Smooth muscle cell of bladder (primary cell): ENCODE measurements at places on chromosomes 12 and 14. TPM values are rescaled to one million over a fixed set of nuclear protein-coding genes. Genes with fewer than 3 reads are reported as not detected.

Gene KRT2
- not detected in 2 replicates for total RNA-seq

Gene DPPA3
- not detected in 2 replicates for total RNA-seq

Gene SYNDIG1L
- total RNA-seq, result not detected in 2 replicates

Gene HEBP1
- 12.5 and 18.4 TPM in 2 replicates for total RNA-seq

Gene OTOGL
- total RNA-seq, result 0.09 and 0.14 TPM in 2 replicates

Gene BIN2
- total RNA-seq, result not detected in 2 replicates

Gene KCNK13
- total RNA-seq, result 0.09 TPM in 1 of 2 replicates, not detected in the other

Gene OAS3
- total RNA-seq, result 1.0 and 1.6 TPM in 2 replicates

Gene MDM1
- 9.7 and 10.2 TPM in 2 replicates for total RNA-seq

Gene PLEK2
- total RNA-seq, result 3.0 and 3.7 TPM in 2 replicates

Gene MEG3
- 145 and 252 TPM in 2 replicates for total RNA-seq

Gene TBX3
- total RNA-seq, result 14.5 and 22.0 TPM in 2 replicates

Gene KDM5A
- total RNA-seq, result 49.4 and 62.1 TPM in 2 replicates

Gene L3HYPDH
- total RNA-seq, result 46.6 and 49.1 TPM in 2 replicates

Gene SLC39A2
- total RNA-seq, result under 0.01 and 0.09 TPM in 2 replicates

Gene DHH
- total RNA-seq, result under 0.01 and 0.09 TPM in 2 replicates

Gene RIC8B
- 8.8 and 11.9 TPM in 2 replicates for total RNA-seq

Gene B3GNT4
- under 0.01 and 0.09 TPM in 2 replicates for total RNA-seq

Gene FAM222A
- under 0.01 and 0.09 TPM in 2 replicates for total RNA-seq

Gene PTPRQ
- total RNA-seq, result 1.8 and 2.8 TPM in 2 replicates

Gene PLA2G1B
- total RNA-seq, result not detected in 2 replicates

Gene TEX22
- 0.37 and 0.43 TPM in 2 replicates for total RNA-seq

Gene ATF7IP
- total RNA-seq, result 12.9 and 15.8 TPM in 2 replicates

Gene POLE2
- total RNA-seq, result 2.4 TPM in 2 replicates

Gene TMEM63C
- 0.65 and 0.71 TPM in 2 replicates for total RNA-seq

Gene DLK1
- total RNA-seq, result not detected in 2 replicates

Gene RERGL
- total RNA-seq, result not detected in 2 replicates

Gene LMO3
- 4.1 and 10.8 TPM in 2 replicates for total RNA-seq

Gene PLCZ1
- not detected in 2 replicates for total RNA-seq

Gene SYCP3
- total RNA-seq, result 0.14 and 0.46 TPM in 2 replicates

Gene OR6C70
- not detected in 2 replicates for total RNA-seq

Gene RIPK3
- total RNA-seq, result 2.5 and 2.8 TPM in 2 replicates

Gene CIROP
- total RNA-seq, result under 0.01 and 0.18 TPM in 2 replicates

Gene RPL10L
- not detected in 2 replicates for total RNA-seq

Gene IL22
- total RNA-seq, result not detected in 2 replicates

Gene STON2
- 0.28 and 0.46 TPM in 2 replicates for total RNA-seq

Gene LGALS3
- 140 and 168 TPM in 2 replicates for total RNA-seq

Gene GLRX5
- 25.9 and 28.1 TPM in 2 replicates for total RNA-seq

Gene CLEC12A
- total RNA-seq, result not detected in 2 replicates

Gene OTUB2
- 0.85 and 0.92 TPM in 2 replicates for total RNA-seq

Gene TMEM119
- 44.5 and 62.7 TPM in 2 replicates for total RNA-seq

Gene ACRBP
- 0.28 and 0.37 TPM in 2 replicates for total RNA-seq
